BE2C (cell line): ENCODE measurements at places on chromosomes 5 and 9.

DNA sequence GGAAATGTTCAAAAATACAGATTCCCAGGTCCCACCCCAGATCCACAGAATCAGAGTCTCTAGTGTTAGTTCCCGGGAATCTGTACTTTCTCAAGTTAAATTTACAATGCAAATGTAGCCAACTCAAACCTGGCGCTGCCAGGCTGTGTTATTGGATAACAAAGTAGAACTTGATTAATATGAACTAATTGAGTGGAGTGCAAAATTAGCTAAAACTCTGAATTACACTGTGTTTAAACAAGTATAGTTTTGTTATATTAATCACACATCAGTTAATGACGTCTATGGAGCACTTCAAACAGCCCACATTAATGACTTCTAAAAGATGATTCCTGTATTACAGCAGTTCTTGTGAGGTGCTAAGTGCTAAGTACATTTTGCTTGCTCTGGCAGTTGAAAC lies 32.4 kb upstream of the CYFIP2 start:
- no peak for DNase-seq

DNA sequence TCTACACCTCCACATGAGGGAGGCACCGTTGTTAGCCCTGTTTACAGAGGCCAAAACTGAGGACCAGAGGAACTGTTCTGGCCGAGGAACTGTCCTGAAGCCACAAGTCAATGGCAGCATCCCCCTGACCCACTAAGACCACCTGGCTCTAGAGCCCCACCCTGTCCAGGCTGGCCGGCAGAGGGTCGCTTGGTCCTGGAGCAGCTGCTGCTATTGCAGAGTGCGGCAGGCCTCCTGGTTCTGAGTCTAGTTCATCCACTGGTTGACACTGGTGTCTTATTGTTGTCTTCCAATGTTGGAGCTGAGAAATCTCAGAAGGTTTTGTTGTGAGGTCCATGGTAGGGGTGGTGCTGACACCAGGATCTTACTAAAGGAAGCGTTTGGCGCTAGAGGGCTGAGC lies 26.6 kb upstream of the ANGPTL2 start:
- DNase-seq = no peak

GRCh38 chr5:138453590-138453989 lies 11.7 kb upstream of the EGR1 start:
- no peak for DNase-seq

- DNase-seq = no peak
These were observed 166.6 kb upstream of the HCN1 start for GRCh38 chr5:45862763-45863162.

GRCh38 chr5:112491257-112491656 lies 72.2 kb upstream of the EPB41L4A start:
- DNase-seq = peak; percentile 28

GRCh38 chr5:65779643-65780042 lies 57.6 kb downstream of the NLN start:
- no peak for DNase-seq

DNA sequence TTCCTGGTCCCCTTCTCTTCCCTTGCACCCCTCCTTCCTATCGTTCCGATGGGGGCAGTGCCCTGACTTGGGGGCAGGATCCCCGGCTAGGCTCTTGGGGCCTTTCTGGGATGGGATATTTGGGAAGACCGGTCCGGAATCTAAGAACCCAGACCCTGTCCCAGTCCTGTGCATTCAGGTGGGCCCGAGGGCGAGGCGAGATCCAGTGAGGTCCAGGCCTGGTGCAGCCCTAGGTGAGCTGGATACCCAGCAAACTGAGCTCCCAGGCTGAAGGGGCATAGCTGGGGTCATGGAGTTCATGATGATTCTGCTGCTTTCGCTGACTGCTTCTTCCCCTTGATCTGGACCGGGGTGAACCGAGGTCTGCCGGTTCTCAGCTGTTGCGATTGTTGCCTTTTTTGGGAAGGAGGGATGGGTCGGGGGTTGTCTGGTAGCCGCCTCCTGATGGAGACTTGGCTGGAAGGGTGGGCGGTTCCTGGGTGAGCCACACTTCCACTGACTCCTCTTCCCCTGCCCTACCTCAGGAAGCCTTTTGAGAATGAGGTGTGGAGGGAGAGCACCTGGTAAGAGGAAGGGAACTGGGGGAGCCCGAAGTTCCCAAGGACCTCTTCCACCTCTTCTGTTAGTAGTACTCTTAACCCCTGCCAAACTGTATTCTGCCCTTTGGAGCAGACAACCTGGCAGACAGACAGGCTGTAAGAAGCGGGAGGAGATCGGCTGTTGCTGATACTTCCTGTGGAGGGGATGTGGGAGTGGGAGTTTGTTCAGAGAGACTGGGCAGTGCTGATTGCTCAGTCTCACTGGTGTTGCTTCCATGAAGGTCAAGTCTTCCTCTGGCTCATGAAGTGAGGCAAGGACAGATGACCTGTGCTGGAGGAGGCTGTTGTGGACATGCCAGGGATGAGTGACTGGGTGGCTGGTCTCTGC lies 1.0 kb downstream of the LRRC8A start:
- no peak for DNase-seq

GRCh38 chr9:19456996-19457692 lies 48.3 kb downstream of the ACER2 start:
- peak; percentile 60 for DNase-seq

DNA sequence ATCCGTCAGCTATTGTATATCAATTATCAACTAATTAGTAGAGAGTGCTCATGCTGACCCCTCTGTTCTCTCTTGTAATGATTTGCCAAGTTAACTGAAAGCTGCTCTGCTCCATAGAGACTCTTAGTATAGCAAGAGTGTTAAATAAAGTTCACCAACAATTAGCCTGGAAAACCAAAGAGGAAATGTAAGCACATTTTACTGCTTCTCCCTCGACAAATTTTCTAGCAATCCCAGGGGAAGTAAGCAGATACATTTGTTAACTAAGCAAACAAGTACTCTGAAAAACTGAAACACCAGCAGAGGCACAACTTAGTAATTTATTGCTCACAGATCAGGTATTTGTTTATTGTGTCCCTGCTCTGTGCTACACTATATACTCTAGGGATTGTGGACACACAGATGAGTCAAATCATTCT lies 162.2 kb downstream of the GLIS3 start:
- DNase-seq = no peak

DNA sequence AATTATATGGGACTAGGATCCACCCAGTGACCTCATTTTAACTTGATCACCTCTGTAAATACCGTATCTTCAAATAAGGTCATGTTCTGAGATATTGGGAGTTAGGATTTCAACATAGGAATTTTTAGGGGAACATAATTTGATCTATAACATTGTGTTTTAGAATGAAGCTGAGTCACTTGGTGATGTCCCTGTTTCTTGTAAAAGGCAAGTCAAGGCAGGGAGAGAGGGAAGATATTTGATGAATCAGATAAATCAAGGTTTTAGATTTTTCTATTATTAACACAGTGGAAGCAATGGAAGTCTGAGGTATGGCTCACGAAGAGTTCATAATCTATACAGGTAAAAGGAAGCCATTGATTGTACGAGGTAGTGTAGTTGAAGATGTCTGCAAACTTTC lies 11.8 kb upstream of the GPR151 start:
- DNase-seq = no peak

DNA sequence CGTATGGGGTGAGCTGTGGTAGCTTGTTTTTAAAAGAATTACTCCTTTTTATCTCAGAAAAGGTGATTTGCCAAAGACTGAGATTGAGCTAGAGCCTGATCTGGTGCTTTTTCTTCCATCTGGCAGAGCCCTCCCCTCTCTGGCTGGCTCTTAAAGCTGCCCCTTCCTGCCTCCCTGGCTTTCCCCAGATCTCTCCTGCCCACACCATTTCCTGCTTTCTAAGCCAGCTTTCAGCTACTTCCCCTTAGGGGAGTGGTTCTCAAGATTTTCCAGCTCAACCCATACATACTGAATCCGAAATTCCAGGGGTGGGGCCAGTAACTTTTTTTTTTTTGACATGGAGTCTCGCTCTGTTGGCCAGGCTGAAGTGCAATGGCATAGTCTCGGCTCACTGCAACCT lies 4.8 kb upstream of the ACOT12 start:
- DNase-seq = no peak

DNA sequence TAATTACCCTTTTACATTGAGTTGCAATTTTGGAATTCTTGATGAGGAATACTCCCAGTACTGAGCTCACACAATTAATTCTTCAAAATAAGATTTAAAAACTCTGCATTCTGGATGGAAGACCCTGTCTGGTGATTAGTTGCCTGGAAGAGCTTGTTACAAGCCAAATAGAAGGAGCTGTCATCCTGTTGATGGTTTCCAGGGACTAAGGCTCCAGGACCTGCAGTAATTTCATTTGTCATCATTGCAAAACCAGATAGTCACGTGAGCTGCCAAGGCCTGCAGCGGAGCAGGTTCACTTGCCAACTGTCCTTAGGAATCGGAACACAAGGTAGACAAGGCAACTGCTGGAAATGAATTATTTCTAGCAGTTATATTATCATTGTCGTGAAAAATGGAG lies 597.7 kb downstream of the CCDC171 start:
- peak; percentile 87 for DNase-seq

DNA sequence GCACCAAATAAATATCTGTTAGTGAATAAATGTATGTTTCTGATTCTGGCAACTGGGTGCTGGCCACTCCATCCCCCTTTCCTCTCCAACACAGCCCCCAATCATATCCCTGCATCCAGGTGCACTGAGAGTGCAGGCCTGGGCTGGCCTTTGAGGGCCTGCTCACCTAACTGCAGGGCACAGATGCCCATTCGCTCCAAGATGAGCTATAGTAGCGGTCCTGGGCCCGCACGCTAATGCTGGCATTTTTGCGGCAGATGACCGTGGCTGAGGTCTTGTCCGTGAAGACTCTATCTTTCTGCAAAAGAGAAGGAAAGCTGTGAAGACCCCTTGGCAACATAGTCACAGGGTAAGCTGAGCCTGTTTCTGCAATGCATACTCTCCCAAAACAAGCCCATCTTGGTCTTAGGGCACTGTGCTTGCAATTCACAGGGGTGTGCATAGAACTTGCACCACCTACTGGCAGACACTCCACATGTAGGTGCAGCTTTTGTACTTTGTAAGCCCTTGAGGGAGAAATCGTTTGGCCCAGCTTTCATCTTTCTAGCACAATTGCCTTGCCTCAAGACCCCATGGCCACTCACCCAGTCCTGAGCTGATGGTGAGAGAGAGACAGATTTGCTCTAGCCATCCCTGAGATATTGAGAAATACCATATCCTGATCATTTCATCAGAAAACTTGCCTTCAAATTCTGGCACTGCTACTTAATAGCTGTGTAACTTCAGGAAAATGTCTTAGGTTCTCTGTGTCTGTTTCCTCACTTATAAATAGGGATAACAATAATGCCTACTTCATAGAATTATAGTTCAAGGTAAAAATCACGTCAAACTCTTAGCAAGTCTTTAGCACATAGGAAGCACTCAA lies 13.5 kb downstream of the IL12B start:
- peak; percentile 52 for DNase-seq

DNA sequence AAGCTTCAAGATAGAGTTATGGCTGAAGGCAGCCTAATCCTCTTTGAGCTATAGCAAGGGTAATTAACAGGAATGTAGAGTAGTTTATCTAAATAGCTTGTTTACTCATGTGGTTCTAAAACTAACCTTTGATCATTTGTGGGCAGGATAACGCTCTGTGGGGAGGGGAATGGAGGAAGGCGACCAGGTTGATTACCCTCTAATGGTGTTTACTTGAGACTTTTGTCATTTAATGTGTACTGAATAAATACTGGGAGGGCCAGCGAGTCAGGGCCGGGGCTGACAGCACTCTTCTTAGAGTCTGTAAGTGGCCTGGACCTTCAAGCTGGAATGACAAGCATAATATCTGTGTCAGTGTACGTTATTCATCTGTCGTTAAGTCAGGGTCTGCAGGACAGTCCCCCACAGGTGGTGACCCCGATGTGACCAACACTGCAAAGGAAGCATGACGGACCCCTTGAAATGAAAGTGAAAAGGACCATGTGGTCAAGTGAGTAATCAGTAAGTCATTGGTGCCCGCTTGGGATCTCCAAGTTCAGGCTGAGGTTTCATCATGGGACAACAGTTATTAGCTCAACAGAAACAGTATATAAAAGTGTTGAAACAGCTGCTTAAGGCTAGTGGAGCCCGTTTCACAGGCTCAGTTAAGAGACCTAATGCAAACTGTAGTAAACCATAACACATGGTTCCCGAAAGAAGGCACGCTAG lies 162.6 kb downstream of the CPLANE1 start:
- DNase-seq = no peak

DNA sequence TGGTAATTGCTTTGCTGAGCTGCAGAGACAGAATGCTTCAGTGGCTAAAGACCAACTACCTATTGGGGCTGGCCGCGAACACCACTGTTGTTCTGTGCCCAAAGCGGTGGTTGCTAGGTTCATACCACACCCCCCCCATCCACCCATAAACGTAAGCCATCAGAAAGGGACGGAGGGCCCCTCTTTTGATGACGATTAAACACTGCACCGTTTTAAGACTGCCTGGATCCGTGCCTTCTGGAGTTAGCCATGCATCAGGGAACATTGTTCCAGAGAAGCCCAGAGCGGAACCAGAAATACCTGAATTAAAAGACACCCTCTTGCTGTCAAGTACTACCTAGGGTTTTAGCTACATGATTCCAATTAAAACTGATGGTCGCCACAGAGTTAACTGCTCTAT lies 369.1 kb upstream of the DAP start:
- no peak for DNase-seq

DNA sequence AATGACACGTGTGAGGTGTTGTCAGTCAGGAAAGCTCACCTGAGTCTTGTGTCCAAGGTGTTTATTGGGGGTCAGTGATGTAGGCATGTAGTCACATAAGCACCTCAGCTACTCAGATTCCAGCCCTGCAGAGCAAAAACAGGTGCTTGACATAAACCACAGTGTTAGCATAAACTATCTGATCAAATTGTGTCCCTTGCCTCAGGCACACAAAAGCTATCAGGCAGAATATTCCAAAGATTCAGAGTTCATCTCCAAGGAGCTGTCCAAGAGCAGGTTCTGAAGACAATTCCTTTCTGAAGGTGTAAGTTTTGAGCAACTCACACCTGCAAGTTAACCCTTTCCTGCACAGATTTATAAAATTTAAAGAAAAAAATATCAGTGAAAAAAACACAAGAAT lies 102.2 kb upstream of the ITGA1 start:
- DNase-seq = no peak

DNA sequence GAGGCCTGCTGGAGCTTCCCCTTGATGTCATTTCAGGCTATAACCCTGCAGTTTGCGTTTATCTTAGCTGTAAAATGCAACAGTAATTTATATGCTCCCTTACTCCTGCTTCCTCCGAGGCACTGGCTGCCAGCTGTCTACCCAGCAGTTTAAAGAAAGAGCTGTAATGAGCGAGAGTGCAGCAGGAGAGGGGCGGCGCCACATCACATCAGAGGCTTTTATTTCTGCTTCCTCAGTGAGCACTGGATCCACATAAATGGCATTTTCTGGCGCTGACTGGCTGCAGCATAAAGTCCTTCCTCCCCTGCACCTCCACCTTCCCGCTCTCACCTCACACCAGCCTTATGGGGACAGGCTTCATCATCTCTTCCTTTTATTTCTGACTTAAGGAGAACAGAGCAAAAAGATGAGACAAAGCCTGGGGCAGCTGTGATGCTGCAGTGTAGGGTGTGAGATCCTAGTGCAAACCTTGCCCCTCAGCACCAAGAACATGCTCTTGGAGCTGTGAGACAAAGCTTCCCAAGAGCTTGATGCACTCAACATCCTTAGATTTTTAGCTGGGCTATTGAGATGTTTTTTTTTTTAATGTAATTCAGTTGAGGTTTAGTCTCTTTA lies 829.6 kb upstream of the ZNF608 start:
- peak; percentile 65 for DNase-seq
